Left cardiac atrium (tissue), 4 donors: ENCODE measurements at places on chromosomes 7 and 10. TPM values are rescaled to one million over a fixed set of nuclear protein-coding genes. Genes with fewer than 3 reads are reported as not detected.

DNA sequence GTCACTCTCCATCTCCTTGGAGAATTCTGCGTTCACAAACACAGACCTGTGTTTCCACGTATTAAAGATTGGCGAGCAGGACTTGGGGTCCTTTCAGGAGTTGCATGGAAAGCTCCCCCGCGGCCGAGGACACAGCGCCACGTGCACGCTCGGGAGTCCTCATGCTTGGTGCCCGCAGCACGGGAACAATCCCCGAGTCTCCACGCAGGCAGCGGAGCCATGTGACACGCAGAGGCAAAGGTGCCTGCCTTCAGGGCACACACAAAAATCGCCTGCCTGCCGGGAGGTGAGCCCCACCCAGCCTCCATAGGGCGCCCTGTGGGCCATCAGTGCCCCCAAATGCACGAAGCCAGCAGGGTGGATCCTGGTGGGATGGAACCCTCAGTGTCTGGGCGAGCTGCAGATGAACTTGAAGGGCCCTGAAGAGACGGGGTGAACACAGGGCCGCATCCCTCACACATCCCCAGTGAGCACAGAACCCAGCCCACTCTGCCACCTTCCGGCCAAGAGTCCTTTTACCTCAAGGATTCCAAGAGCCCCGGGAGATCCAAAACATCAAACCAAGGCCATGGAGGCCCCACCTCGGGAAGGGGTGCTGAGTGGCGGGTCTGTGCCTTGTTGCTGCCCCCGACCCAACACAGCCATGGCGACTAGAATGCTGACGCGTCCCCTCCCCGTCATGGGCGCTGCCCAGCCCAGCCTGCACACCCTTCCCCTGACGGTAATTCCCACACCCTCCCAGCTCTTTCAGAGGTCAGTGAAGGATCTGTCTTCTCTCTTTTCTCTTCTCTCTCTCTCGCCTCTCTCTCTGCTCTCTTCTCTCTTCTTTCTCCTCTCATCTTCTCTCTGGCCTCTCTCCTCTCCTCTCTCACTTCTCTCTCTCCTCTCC lies 55.9 kb downstream of the CFAP46 start:
- peak; percentile 9 for DNase-seq

- no peak for DNase-seq
Measured at GRCh38 chr10:52229291-52229931, 84.7 kb upstream of the DKK1 start.

MMRN2 gene
- 38.6 TPM for total RNA-seq

DNA sequence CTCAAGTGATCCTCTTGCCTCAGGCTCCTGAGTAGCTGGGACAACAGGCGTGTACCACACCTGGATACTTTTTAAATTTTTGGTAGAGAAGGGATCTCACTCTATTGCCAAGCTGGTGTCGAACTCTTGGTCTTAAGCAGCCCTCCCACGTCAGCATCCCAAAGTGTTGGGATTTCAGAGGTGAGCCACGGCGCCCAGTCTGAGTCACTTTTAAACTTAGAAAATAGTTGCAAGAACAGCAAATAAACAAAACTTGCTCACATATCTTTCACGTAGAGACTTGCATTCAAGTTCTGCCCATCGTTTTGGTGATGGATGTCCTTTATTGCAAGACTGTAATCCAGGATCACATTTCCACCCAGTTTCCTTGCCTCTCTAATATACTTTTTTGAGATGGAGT lies 16.6 kb downstream of the GTF2I start:
- DNase-seq = no peak

- DNase-seq = no peak
Measured at GRCh38 chr10:97004591-97004990, 172.5 kb downstream of the LCOR start.

SPOCK2 gene
- total RNA-seq = 9.8 TPM

DNA sequence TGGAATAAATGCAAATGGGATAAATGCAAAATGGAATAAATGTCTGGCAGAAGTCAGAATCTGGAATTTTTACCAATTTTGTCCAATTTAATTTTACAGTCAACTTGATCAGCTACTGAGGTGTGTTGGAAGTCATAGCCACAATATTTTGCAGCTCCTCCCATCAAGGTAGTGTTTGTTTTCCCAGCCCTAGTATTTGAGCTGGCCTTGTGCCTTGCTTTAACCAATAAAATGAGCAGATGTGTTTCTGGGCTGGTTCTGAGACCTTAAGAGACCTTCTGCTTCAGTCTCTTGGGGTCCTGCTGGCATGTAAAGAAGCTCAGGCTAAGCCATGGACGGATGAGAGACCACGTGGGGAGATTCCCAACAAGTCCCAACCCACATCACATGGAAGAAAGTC lies 42.7 kb upstream of the RSBN1L start:
- no peak for DNase-seq

GRCh38 chr10:6416892-6417512 lies 163.1 kb downstream of the PRKCQ start:
- no peak for DNase-seq

DNA sequence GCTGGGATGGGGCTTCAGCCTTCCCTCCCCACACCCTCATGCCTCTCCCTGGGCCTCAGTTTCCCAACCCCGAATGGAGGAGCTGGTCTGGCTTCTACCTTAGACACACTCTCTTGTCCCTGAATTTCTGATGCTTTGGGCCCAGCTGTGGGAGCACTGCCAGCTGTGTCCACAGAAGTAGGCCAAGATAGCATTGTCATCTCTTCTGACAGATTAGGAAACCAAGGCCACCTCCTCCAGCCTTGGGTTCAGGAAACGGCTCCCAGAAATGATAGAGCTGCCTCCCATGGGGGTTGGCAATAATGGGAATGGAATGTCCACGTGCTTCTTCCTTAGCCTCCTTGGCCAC lies 1.3 kb downstream of the PPIF start:
- DNase-seq = no peak

GPRIN2 gene
- not detected for total RNA-seq

DNA sequence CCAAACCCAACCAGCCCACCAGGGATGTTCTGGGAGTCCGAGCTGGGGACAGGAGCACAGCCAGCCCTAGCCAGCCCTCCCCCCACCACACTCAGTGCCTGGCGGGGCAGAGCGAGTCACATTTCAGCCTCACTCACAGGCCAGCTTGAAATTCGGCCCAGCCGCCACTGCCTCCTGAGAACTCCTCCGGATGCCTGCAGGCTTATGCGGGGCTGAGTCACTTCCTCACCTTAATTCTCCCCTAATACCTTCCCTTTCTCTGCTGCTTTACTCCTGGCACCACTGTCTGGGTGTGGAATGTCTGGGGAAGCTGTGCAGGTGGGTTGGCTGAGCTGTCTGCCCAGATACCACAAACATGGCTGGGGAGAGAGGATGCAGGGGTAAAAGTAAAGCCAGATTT lies 22.6 kb upstream of the DLG5 start:
- peak; percentile 40 for DNase-seq

DNA sequence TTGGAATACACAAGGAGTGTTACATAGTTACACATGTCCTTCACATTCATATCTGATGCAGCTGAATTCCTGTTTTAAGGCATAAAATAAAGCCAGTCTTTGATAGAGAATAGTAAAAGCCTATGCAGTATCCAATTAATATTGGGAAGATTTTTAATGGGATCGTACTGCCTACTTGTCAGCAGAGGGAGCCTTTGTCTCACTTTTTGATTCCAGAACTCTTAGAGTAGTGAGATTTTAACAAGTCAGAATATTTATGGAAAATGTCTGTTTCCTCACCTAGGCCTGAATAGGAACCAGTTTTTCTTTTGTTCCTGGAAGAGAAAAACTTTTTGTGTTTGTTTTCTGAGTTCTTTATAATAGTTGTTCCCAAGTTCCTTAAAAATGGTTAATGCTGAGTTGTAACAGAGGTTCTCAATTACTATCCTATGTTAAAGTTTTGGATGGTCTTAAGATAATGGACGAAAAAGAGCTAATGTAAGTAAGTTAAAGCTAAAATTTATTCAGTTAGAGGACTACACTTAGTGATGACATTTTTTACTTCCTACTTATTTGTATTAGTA lies 114.0 kb downstream of the BBS9 start:
- no peak for DNase-seq

GRCh38 chr7:87959336-87959735 lies 25.3 kb downstream of the ADAM22 start:
- no peak for DNase-seq

SVOPL gene
- total RNA-seq = not detected

DNA sequence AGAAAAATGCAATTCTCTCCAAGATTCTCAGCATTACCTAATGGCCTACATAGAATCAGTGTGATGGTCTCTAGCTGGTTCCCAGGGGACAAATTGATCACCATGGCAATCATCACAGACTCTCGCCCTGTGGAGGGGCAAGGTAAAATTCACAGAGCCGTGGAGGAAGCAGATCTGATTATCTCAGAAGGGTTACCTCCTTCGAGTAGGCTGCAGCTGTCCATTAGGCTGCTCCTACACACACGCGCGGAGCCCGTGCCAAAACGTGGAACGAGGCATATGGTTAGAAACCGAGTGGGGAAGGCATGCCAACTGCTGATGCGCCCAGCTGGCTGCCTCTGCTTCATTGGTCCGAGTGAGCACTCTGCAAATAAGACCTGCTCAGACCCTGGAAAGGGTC lies 52.8 kb upstream of the PTER start:
- DNase-seq = no peak

- no peak for DNase-seq
Measured at GRCh38 chr7:98189559-98189958, 21.7 kb upstream of the BHLHA15 start.

DNA sequence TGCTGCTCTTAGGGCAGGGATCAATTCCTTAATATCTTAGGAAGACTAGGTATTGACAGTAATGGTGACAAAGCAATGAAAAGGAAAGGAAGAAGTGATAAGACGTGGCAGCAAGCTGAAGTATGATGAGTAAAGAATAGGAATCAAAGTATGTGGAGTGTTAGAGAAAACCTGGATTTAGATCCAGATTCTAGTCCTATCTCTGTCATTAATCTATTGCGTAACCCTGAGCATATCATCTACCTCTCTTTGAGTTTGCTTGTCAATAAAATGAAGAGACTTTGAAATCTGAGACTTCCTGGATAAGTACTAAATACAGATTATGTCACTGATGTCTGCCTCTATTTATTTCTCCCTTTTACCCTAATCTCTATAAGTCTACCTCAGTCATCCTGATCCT lies 89.2 kb downstream of the PTEN start:
- DNase-seq = no peak

DNA sequence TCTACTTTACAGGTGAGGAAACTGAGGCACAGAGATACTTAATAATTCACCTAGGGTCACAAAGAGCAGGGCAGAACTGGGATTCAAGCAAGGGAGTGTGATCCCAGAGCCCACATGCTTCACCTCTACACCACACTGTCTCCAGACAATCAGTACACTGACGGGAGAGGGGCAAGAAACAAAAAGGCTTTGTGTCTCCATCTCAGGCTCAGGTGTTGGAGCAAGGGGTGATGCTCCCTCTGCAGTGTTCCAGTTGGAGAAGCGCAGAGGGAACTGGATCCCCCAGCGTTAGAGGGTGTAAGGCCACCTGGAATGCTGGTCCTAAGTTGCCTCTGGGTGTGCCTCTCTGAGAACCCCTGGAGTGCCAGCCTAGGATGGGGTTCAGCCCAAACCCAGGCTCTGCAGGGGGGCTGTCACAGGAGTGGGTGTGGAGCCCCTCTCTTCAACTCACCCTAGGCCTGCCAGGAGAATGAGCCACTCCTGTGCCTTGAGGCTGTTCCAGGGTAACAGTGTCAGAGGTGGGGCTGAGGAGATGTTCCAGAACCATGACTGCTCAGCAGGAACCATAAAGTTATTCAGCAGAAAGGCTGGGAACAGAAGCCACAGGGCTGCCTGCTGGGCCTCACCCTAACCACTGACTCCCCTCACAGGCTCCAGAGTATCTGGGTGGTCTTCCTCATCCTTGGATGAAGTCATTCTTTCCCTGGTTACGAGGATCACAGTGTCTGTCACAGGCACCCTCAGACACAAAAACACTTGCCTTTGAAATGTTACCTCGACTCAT lies 5.5 kb downstream of the RBP4 start:
- DNase-seq = no peak

DNA sequence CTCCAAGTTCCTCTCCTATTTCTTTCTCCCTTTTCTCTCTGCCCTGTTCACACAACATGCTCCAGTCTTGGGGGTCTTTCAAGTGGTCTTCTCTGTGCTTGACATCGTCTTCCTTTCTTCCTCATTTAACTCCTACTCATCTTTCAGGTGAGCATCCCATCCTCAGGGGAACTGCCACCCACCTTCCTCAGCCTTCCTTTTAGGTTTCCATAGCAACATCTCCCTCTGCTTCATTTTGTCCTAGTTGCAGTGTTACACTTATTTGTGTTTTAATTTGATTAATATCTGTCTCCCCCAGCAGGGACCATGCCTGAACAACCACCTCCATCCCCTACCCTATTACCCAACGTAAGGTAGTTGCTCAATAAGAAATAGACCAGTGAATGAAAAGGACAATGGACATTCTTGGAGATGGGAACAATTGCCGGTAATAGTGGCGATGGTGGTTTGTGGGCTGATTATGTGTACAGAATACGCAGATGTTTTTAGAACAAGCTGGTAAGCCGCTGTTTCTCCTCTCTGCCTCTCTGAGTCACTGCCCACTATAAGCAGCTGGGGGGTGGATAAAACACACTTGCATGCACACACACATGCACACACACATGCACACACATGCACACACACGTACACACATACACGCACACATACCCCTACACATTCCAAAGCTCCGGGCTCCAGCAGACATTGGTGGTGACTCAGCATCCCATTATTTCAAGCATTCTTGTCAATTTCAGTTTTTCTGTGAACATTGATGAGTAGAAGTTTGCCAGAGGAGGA lies 251.6 kb downstream of the GATA3 start:
- no peak for DNase-seq

- DNase-seq = no peak
Measured at GRCh38 chr7:122035876-122036275, 108.2 kb downstream of the AASS start.

CUBN gene
- 0.91 TPM for total RNA-seq

GRCh38 chr7:116052006-116052405 lies 21.4 kb upstream of the TFEC start:
- no peak for DNase-seq

- DNase-seq = no peak
Measured at GRCh38 chr7:138710536-138711385, 9.6 kb upstream of the SVOPL start.

DNA sequence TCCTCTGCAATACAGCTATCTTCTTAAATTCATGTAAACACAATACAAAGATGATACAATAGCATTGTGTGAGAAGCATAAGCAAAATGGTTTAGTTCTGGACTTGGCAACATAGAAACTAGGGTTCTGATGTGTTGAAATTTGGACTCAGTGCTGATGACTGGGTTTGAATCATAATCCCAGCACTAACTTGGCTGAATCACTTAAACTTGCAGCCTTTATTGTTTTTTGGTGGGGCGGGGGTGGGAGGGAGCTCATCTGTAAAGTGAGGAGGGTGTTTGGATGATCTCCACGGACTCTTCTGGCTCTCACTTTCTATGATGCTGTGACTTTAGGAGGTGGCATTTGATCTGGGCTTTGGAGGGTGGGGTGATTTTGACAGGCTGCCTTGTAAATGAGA lies 158.2 kb downstream of the WNT2 start:
- DNase-seq = no peak
